Stimulated activated CD4-positive, alpha-beta T cell treated with anti-CD3 and anti-CD28 coated beads, Interleukin-1b, Interleukin-23, amount 100 ng/mL, for 1 hour (primary cell): ENCODE measurements at places on chromosomes 3 and 15.

- no peak for DNase-seq
Measured at GRCh38 chr15:59222906-59223550, 16.4 kb downstream of the LDHAL6B start.

DNA sequence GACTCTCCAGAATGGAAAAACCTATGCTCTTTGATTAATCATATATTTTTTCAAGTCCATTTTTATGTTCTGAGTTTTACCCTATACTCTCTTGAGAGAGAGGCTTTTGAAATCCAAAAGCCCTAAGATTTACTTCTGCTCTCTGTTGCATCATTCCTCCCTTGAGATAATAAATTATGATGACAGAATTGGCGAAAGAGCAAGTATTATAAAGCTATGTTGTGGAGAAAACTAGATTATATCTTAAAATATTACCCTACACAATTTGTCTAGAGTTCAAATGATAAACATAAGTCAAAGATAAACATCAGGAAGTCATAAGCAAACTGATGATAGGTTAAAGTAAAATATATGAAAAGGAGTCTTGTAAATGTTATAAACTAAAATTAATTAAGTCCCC lies 293.4 kb upstream of the MME start:
- DNase-seq, result no peak

- DNase-seq, result no peak
Measured at GRCh38 chr15:88321271-88321670, 64.7 kb upstream of the NTRK3 start.

DNA sequence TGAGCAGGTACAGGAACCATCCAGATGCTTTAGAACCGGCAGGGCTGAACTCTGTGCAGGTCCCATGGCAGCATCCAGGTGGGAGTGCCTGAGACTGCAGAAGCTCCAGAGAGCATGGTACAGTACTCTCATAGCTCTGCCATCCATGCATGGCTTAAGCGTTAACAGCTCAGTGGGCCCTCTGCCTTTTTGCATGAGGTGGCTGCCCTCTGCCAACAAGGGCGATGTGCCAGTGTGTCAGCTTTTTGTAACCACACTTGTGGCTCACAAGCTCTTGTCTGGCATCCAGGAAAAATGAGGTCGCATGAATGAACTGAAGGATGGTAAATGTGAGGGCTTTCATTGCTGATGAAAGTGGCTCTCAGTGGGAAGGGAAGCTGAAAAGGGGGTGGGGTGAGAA lies 950.1 kb downstream of the DIPK2A start:
- no peak for DNase-seq

GRCh38 chr15:35055416-35056105 lies 29.5 kb downstream of the NANOGP8 start:
- DNase-seq, result no peak

DNA sequence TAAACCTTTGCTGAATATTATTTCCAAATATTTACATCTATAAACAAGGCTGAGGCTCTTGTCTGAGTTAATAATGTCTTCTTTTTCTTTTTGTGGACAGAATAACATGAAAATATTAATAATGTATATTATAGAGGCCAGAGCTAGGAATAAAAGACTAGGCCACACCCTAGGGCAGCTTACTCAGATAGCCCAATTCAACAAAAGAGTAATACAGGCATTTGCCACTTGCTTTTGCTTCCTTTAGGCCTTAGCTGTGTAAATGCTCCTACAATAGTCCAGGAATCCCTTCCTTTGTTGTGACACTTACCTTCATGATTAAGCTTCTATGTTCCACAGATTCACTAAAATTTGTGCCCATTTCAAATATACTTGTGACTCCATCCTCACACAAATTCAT lies 16.5 kb downstream of the IMPG2 start:
- DNase-seq, result no peak

GRCh38 chr15:78716651-78717050 lies 75.6 kb upstream of the CHRNB4 start:
- DNase-seq, result no peak

GRCh38 chr15:47383801-47384200 lies 333.5 kb upstream of the SEMA6D start:
- DNase-seq, result no peak

- no peak for DNase-seq
Measured at GRCh38 chr3:142987080-142987700, 14.2 kb upstream of the U2SURP start.

- no peak for DNase-seq
Measured at GRCh38 chr3:149382101-149382467, 4.6 kb upstream of the TM4SF1 start.

DNA sequence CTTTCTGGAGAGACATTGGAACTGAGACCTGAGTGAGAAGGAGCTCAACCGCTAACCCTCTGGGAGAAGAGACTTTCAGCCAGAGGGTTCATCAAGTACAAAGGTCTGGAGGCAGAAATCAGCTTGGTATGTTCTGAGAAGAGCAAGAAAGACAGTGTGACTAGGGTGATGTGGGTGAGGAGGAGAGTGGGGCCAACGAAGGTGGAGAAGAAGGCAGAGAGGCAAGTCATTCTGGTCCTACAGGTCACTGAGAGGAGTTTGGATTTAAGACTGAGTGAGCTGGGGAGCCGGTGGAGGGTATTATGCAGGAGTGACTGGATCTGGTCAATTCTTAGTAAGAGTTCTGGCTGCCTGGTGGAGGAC lies 12.2 kb downstream of the XIRP1 start:
- no peak for DNase-seq

- no peak for DNase-seq
Measured at GRCh38 chr3:137641879-137642704, 122.0 kb upstream of the SOX14 start.

DNA sequence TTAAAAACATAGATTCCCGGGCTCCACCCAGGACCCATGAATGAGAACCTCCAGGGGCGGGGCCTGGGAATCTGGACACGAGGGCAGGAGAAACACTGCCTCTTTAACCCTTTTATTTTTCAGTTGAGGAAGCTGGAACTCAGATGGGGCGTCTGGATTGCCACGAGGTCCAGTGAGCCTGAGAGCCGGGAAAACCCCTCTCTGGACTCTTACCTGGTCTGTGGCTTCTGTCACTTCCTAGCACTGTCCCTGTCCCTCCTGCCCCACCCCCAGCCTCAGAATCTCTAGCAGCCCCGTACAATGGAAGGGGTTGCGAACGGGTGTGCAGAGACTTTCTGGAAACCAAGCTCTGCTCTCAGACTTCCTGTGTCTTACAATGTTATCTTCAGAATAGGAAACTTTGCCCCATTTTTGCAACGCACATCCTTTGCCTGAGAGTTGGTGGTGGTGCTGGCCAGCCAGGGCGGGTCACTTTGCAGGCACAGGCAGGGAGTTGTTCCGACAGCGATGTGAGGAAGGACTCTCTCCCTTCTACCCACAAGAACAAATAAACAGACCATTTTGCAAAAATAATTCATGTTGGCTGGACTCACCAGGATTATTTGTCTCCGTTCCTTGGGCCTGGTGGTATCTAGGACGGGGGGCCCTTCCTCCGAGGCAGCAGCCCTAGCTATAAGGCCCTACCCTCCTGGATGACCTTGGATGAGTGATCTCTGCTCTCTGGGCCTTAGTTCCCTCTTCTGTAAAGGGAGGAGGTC lies 59.1 kb downstream of the SMAD6 start:
- no peak for DNase-seq

- DNase-seq, result no peak
Measured at GRCh38 chr3:140568842-140569520, 108.9 kb upstream of the TRIM42 start.

DNA sequence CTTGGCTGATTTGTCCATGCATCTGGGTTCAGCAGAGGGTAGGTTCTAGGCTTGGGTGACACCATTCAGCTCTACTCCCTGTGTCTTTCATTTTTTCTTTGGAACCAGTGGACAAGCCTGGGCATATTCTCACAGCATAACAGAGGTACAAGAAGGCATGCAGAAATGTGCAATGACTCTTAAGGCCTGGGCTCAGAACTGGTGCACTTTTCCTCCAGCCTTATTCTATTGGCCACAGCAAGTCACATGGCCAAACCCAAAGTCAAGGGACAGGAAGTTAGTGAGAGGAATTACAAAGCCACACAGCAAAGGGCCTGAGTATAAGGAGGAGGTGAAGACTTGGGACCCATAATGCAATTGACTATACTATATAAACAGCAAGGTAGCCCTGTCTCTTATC lies 200.9 kb upstream of the CTDSPL start:
- DNase-seq, result no peak

GRCh38 chr3:185924375-185924774 lies 13.4 kb downstream of the TRA2B start:
- no peak for DNase-seq

- no peak for DNase-seq
Measured at GRCh38 chr3:151733613-151734012, at the start of gene AADACL2. AADACL2 (plus strand) TSS chr3:151733927; CDS start chr3:151734036, 109 bp downstream.

DNA sequence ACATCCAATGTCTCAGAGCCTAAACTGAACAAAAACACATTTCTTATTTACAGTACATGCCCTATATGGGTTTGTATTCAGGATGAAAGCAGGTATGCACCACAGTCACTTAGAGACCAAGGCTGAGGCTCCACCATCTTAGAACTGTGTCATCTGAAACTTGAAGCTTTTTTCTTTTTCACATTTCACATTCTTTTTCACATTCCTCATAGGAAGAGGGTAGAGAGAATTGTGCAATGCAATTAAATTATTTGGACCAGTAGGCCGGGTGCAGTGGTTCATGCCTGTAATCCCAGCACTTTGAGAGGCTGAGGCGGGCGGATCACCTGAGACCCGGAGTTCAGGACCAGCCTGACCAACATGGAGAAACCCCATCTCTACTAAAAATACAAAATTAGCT lies 591.0 kb downstream of the MECOM start:
- no peak for DNase-seq

- DNase-seq, result no peak
Measured at GRCh38 chr15:63701365-63701764, 104.2 kb downstream of the FBXL22 start.

DNA sequence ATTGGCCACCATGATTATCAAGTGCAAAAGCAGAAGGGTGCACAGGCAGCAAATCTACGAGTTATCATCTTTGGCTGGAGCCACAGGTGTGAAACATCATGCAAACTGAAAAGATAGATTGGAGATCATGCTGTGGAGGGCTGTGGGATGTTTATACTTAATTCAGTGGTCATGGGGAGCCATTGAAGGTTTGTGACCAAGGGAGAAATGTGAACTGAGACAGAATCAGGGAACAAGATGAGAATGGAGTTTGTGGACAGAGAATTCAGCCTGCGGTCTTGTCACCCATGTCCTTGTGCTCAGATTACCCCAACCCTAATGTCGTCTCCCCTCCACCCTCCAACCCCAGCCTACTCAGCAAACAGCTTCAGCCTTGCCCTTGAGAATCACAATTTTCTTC lies 62.9 kb upstream of the ACAN start:
- DNase-seq, result no peak

GRCh38 chr15:84910928-84911623 lies 26.6 kb downstream of the SLC28A1 start:
- no peak for DNase-seq

- DNase-seq, result no peak
Measured at GRCh38 chr3:5948084-5948483, 760.6 kb downstream of the EDEM1 start.

DNA sequence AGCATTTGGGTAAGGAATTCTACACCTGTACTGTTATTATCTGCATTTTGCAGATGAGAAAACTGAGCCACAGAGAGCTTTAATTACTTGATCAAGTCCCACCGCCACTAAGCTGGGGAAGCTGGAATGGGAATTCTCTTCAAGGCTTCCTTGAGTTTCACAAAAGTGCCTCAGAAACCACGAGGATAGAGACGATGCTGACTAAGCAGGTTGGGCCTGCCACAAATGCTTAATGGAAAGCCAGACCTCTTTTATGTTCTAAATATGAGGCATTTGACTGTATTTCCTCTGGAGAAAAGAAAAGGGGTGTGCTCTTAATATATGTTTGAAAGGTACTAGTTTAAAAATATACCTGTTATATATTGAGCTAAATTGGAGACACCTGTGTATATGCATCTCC lies 34.7 kb downstream of the ADAMTS9 start:
- no peak for DNase-seq

GRCh38 chr3:194905696-194906095 lies 220.0 kb downstream of the FAM43A start:
- no peak for DNase-seq

DNA sequence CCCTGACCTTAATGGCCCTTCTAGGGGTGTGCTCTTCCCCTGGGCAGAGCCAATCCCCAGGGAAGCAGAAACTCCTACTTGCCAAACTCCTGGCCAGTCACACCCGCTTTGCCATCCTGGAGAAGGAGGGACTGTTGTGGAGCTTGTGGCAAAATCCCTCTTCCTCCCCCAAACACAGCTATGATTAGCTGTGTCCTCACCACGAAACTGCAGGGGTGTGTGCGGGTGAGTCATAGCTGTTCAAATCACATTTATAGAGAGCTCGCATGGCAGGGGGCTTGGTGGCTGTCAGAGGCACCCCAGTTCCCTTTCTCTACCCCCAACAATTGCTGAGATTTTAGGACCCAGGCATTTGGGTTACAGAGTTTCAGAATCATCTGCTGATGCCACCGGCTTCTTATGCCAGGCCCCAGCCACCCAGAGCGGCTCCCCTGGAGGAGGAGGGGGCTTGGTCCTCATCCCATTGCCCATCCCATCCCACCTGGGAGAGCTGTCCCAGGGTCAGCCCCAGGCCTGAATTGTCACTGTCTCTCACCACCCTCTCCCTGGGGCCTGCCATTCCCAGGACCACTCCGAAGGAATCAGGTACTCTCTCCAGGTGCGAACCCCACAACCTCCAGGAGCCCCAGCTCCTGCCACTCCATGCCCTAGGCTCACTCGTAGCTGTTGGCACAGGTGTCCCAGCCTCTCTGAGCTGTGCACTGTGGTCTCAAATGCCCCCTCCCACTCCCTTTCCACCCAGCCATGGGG lies 28.8 kb upstream of the MAGEF1 start:
- DNase-seq, result no peak

DNA sequence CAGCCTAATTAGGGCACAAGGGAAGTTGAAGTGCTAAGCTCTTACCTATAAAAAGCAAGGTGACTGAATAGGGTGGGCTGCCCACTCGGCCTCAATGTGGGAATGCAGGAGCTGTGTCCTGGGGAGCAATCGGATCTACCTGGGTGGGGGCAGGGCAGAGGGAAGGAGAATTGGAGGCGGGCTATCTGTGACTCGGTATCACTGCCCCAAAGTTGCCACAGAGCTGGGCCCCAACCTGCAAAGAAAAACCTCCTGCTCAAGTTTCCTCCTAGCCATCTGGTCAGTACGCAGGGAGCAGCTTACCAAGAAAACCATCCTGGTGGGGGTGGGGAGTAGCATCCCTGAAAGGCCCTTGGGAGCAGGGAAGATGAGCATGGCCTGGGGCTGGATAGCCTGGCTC lies 10.7 kb downstream of the CIB2 start:
- DNase-seq, result no peak

DNA sequence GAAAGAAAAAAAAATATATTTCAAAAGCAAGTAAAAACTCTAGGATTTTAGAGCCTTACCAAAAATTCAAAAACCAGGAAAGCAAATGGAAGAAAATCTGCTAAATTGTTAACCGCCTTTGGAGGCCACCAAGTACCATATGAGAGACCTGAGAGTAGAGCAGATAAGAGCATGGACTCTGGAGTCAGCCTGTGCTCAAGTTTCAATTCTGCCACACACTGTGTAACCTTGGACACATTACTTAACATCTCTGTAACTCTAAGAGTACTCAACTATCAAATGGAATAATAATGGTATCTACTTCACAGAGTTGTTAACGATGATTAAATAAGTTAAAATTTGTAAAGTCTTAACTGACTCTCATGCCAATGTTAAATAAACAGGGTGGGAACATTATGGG lies 12.7 kb downstream of the RBSN start:
- no peak for DNase-seq
